Progenitor cell of endocrine pancreas (in vitro differentiated cells): ENCODE measurements at places on chromosomes 13 and 19. TPM values are rescaled to one million over a fixed set of nuclear protein-coding genes. Genes with fewer than 3 reads are reported as not detected.

- H3K36me3 ChIP-seq: no peaks in the 10 kb centered on the region
- no peak overlapping the region for H3K27ac ChIP-seq
- DNase-seq: no peak
- peaks cover 16% of the 10 kb centered on the region for H3K4me1 ChIP-seq
- H3K27me3 ChIP-seq: peaks cover 11% of the 10 kb centered on the region
These were observed 19.1 kb upstream of the SPATA13 start for GRCh38 chr13:24141333-24141910.

The OR7D4 gene
- total RNA-seq: not detected in 2 replicates

DNA sequence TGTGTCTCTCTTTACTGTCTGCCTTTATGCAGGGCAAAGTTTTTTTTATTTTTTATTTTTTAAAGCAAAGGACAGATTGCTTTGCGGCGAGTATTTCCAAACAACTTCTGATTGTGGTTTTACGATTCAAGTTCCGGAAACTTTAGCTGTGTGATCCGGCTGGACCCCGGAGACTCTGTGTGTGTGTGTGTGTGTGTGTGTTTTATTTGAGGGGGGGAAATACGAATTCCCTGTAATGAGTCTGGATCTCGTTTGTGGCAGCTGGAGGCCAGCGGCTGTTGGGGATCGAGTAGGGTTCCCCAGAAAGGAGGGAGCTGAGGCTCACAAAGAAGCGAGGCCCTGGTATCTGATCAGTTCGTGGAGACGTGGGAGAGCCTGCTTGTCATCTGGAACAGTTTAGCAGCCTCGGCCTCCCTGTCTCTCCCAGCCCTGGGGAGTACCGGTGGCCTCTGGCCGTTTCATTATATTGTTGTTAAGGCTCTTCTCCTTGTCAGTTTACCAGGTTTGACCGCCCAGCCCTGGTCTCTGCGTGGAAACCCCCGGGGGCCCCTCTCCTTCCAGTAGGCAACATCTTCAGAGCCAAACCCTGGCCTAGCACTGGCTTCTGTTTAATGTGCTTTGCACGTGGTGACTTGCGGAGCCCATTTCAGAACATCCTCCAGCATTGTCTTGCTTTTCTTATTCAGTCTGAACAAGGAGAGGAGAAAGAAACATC, 1.3 kb downstream of the FARP1 start:
- peak overlapping the region; percentile 91 for H3K27ac ChIP-seq
- H3K27me3 ChIP-seq: peaks cover 3% of the 10 kb centered on the region

- H3K27ac ChIP-seq: no peak overlapping the region
- DNase-seq: no peak
- H3K4me3 ChIP-seq: no peak overlapping the region
- H3K27me3 ChIP-seq: no peaks in the 10 kb centered on the region
- H3K4me1 ChIP-seq: no peaks in the 10 kb centered on the region
These were observed 1308.4 kb downstream of the SLITRK5 start for GRCh38 chr13:88979465-88980175.

The TMEM190 gene
- 2.3 and 4.3 TPM in 2 replicates for total RNA-seq

GRCh38 chr13:33172400-33172799, 113.2 kb downstream of the STARD13 start:
- peaks cover 2% of the 10 kb centered on the region for H3K4me1 ChIP-seq
- H3K27me3 ChIP-seq: no peaks in the 10 kb centered on the region
- no peaks in the 10 kb centered on the region for H3K36me3 ChIP-seq
- H3K4me3 ChIP-seq: no peak overlapping the region
- H3K27ac ChIP-seq: no peak overlapping the region

DNA sequence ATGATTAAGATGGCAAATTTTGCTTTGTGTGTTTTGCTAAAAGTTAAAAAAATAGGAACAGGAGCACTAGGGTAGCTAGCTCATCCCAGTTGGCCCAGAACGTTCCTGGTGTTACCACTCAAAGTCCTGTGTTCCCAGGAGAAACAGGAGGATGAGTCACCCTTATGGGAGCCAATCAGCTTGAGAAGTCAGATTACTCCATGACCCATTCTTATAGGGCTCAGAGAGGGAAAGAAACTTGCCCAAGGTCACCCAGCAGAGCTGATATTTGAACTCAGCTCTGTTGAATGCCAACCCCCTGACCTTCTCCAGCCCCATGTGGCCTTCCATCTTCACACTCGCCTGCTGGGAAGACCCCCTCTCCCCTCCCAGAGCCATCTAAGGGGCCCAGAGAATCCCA, 13.0 kb downstream of the NMRK2 start:
- H3K27me3 ChIP-seq: no peaks in the 10 kb centered on the region
- H3K27ac ChIP-seq: no peak overlapping the region
- H3K4me1 ChIP-seq: no peaks in the 10 kb centered on the region
- DNase-seq: no peak
- no peaks in the 10 kb centered on the region for H3K36me3 ChIP-seq
- H3K4me3 ChIP-seq: no peak overlapping the region

DNA sequence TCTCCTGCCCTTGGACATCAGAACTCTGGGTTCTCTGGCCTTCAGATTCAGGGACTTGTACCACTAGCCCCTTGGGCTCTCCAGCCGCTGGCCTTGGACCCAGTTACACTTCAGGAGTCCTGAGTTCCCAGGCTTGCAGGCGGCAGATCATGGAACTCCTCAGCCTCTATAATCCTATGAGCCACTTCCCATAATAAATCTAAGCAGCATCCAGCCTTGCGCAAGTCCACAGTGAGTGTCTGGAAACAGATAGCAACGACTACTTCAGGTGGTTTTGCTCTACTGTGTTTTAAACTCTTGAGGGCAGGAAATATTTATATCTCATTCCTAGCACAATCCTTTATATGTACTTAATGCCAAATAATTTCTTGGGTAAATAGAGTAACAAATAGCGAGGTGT, 92.3 kb downstream of the COL4A1 start:
- H3K27me3 ChIP-seq: no peaks in the 10 kb centered on the region
- H3K4me3 ChIP-seq: no peak overlapping the region
- no peak overlapping the region for H3K27ac ChIP-seq
- peaks cover 4% of the 10 kb centered on the region for H3K4me1 ChIP-seq
- DNase-seq: no peak

DNA sequence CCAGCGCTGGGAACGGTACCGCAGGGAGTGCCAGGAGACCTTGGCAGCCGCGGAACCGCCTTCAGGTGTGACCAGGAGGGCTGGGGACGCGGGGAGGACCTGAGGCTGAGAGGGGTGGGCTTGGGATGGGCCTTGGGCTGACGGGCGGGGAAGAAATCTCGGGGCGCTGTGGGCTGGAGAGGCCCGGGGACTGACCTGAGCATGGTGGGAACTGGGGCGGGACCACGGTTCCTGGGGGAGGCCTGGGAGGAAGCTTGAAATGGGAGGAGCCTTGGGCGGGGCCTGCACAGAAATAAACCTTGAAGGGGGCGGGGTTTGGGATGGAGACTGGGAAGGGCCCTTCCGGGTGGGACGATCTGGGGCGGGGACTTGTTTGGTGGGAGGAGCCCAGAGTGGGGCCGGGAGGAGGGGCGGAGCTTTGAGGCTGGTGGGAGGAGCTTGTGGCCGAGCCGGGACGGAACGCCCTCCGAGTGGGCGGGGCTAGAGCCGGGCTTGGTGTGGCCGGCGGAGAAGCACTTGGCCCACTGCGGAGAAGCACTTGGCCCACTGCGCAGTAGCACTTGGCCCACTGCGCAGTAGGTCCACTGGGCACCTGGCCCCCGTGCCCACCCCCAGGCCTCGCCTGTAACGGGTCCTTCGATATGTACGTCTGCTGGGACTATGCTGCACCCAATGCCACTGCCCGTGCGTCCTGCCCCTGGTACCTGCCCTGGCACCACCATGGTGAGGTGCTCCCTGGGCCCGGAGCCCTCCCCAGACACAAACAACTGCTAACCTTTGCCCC, 2.8 kb downstream of the GIPR start:
- H3K4me3 ChIP-seq: peak overlapping the region; percentile 59
- H3K27me3 ChIP-seq: peaks cover 2% of the 10 kb centered on the region
- DNase-seq: peak; percentile 59
- H3K4me1 ChIP-seq: peaks cover 17% of the 10 kb centered on the region
- H3K36me3 ChIP-seq: peaks cover 3% of the 10 kb centered on the region

GRCh38 chr19:31979949-31980670, 365.3 kb upstream of the ZNF507 start:
- no peaks in the 10 kb centered on the region for H3K36me3 ChIP-seq
- H3K4me3 ChIP-seq: no peak overlapping the region
- no peak overlapping the region for H3K27ac ChIP-seq
- peaks cover 12% of the 10 kb centered on the region for H3K27me3 ChIP-seq
- no peaks in the 10 kb centered on the region for H3K4me1 ChIP-seq
